Choroid plexus epithelial cell (primary cell): ENCODE measurements at places on chromosomes 2 and 18.

DNA sequence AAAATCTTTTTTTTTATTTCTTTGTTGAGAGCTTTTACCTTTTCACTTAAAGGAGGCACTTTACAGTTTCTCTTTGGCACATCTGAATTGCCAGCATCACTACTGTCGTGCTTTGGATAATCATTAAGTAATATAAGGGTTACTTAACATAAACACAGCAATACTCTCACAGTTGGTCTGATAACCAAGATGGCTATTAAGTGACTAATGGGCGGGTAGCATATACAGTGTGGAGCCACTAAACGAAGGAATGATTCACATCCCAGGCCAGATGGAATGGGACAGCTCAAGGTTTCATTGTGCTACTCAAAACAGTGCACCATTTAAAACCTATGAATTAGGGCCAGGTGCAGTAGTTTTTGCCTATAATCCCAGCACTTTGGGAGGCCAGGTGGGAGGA lies 28.1 kb downstream of the USP37 start:
- peak; percentile 7 for DNase-seq

GRCh38 chr2:214217136-214217535 lies 193.7 kb upstream of the VWC2L start:
- no peak for DNase-seq

- DNase-seq, result no peak
Observed at GRCh38 chr2:31234683-31235503, 941 bp downstream of the EHD3 start.

- no peak for DNase-seq
Observed at GRCh38 chr2:104388296-104388695, 465.6 kb upstream of the POU3F3 start.

DNA sequence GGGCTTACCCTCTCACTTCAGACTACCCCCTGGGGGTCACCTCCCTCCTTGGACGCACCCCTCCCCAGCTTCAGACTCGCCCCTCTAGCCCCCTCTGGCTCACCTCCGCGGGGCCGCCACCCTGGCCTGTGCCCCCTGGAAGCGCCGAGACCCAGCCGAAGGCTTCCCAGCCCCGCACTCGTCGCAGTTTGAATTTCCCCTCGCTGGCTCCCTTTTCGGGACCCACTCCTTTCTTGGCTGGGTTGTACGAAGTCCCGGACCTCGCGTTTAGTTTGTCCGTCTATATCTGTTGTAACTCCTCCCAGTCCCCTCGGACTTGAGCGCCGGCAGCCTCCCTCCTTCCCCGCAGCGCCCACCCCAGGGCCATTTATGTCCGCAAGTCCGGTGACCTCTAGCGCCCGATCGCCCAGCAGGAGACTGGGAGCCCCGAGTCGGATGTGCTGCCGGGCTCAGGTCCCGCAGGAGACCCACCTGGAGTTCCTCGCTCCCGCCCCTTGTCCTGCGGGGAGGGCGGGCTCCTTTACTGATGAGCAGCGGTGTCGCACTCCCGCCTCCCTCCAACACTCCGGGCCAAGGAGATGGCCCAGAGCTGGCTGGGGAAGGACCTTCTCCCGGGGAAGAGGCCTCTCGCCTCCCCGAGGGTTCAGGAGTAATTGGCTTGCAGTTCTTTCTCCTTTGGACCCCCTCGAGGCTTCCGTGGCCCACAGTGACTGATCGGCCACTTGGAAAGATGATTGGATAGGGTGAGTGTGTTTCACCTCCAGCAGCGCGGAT lies 692 bp upstream of the RAX start:
- no peak for DNase-seq

DNA sequence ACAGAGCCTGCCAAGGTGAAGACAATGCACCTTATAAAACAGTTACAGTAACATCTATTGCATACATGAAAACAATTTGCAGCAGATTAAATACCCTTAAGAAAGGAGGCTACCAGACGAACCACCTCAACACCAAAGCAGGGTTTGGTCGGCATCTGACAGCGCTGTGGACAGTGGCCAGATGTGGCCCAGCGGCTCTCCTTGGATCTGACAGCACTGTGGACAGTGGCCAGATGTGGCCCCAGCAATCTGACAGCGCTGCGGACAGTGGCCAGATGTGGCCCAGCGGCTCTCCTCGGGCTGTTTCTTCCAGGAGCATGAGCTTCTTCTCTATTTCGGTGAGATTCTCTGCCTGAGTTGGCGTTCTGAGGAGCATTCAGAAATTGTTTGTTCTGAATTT lies 211.6 kb downstream of the ANKRD30B start:
- DNase-seq, result no peak

DNA sequence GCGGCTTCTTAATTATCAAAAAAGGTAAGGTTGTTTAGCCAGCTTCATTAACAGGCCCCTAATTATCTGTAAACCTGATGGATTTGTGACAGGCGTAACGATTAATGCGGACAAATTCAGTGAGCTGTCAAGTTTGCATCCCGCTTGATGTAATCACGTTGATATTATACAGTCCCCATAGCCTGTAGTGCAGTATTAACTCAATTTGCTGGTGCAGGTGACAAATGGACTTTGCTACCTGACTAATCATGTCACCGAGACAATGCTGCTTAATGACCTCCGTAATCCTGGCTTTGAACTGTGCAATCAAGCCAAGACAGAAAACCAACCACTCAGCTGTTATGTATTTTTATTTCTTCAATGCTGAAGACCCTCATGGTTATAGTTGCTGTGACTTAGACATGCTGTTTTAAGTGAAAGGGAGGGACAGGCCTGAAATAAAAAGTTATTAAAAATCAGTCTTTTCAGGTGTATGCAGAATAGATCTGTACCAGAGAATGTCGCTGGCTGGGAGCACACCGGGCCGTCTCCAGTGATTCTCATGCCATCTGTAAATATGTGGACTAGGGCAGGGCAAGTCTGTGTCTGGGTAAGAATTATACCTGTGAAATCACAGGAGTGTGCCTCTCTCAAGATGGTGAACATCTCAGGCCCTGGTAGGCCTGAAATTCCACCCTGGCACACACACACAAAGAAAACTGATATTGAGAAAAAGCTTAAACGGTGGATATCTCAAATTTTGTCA lies 4.3 kb downstream of the TSHZ1 start:
- DNase-seq, result no peak
